Activated naive CD4-positive, alpha-beta T cell treated with anti-CD3 and anti-CD28 coated beads for 36 hours (primary cell): ENCODE measurements at places on chromosomes 6 and 20. TPM values are rescaled to one million over a fixed set of nuclear protein-coding genes. Genes with fewer than 3 reads are reported as not detected.

- peaks cover 3% of the 10 kb centered on the region for H3K4me1 ChIP-seq
- no peaks in the 10 kb centered on the region for H3K36me3 ChIP-seq
These were observed 7.8 kb upstream of the VSTM2L start for GRCh38 chr20:37895166-37895565.

GRCh38 chr6:36443471-36444428 lies 950 bp downstream of the KCTD20 start:
- H3K36me3 ChIP-seq, result peaks cover 11% of the 10 kb centered on the region
- peak overlapping the region; percentile 87 for H3K4me3 ChIP-seq
- H3K27ac ChIP-seq, result peak overlapping the region; percentile 87
- H3K27me3 ChIP-seq, result no peaks in the 10 kb centered on the region

DNA sequence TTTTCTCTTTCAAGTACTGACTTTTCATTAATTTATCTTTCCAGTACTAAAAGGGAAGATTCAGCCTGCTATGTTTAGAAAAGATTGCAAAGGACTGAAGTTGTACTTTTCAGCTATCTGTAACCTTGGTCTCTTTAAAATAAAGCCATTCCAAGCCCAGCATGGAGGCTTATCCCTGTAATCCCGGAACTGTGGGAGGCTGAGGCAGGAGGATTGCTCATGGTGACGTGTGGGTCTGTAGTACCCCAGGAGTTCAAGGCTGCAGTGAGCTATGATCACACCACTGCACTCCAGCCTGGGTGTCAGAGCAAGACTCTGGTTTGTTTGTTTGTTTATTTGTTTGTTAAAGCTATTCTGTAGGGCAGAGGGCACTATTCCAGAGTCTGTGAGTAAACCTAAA lies 50.6 kb upstream of the TMEM170B start:
- DNase-seq, result no peak
- no peak overlapping the region for H3K4me3 ChIP-seq
- H3K36me3 ChIP-seq, result no peaks in the 10 kb centered on the region
- no peaks in the 10 kb centered on the region for H3K4me1 ChIP-seq
- no peak overlapping the region for H3K27ac ChIP-seq

- DNase-seq, result peak; percentile 85
- peaks cover 20% of the 10 kb centered on the region for H3K4me1 ChIP-seq
- no peak overlapping the region for H3K4me3 ChIP-seq
These were observed 30.4 kb downstream of the KCNQ2 start for GRCh38 chr20:63442100-63442493.

- no peak overlapping the region for H3K27ac ChIP-seq
- H3K36me3 ChIP-seq, result no peaks in the 10 kb centered on the region
These were observed 178.6 kb downstream of the PREX1 start for GRCh38 chr20:48649104-48649626.

DNA sequence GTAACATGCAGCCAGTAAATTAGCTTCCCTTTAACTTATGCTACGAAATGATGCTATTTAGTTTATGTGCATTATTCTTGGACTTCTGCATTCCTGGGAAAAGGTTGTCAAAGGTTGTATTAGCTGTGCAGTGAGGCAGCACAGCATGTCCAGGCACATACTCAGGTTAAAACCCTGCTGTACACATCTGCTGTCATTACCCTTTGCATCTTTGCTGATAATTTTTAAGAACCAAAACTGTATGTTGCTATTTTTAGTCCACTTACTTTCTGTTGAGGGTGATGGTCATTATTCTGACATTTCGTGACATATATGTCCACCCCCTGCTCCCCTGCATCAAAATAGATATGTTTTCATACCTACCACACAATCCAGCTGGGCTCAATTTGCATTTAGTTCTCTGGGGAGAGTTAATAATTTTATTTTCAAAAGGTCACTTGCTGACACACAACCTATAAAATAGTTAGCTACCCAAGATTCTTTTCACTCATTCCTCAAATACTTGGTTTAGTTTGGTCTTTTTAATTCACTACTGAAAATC lies 142.5 kb upstream of the SPACA1 start:
- no peak overlapping the region for H3K4me3 ChIP-seq
- DNase-seq, result no peak
- H3K27me3 ChIP-seq, result peaks cover 4% of the 10 kb centered on the region
- no peak overlapping the region for H3K27ac ChIP-seq
- H3K36me3 ChIP-seq, result no peaks in the 10 kb centered on the region

- peaks cover 59% of the 10 kb centered on the region for H3K4me1 ChIP-seq
- H3K4me3 ChIP-seq, result peak overlapping the region; percentile 56
- no peak for DNase-seq
- H3K36me3 ChIP-seq, result no peaks in the 10 kb centered on the region
These were observed 38.2 kb upstream of the IER3 start for GRCh38 chr6:30782425-30783014.

DNA sequence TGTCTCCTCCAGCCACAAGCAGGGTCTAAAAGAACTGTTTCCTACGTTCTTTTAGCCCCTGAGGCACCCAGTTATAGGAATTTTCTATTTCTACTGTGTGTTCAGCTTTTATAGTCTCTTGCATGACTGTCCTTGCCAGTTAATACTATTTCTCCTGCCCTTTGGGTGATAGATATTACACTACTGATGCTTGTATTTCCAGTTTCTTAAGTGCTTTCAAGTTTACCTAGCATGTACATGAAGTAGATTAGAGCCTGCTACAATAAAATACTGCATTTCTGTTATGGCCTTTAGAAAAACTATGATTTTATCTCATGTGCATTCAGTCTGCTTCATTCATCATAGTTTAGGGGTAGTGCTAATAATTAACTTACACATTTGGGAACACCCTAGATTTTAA lies 89.6 kb downstream of the FOXO3 start:
- H3K4me1 ChIP-seq, result peaks cover 26% of the 10 kb centered on the region
- H3K27me3 ChIP-seq, result no peaks in the 10 kb centered on the region
- no peak for DNase-seq
- no peak overlapping the region for H3K4me3 ChIP-seq

GRCh38 chr6:3786141-3786540 lies 34.6 kb upstream of the PXDC1 start:
- H3K27ac ChIP-seq, result no peak overlapping the region
- no peak for DNase-seq
- no peak overlapping the region for H3K4me3 ChIP-seq
- H3K36me3 ChIP-seq, result no peaks in the 10 kb centered on the region
- no peaks in the 10 kb centered on the region for H3K4me1 ChIP-seq

GRCh38 chr6:76351275-76351674 lies 278.8 kb upstream of the IMPG1 start:
- no peak overlapping the region for H3K4me3 ChIP-seq
- DNase-seq, result no peak
- no peaks in the 10 kb centered on the region for H3K4me1 ChIP-seq
- no peaks in the 10 kb centered on the region for H3K36me3 ChIP-seq

DNA sequence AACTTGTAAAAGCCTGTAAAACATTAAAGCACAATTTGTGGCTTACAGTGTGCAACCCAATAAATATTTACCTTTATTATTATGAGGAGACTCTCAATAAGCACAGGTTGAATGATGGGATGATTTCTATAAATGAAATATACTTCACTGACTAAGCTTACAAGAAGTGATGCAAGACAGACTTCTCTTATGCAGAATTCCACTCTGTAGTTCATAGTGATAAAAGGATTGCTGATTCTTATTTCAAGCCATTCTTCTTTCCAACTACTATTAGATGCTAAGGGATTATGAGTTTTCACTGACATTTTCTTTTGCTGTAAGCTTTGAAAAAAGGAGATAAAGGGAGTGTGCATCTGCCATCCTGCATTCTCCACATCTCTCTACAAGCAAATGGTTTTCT lies 149.0 kb upstream of the ARG1 start:
- H3K27me3 ChIP-seq, result no peaks in the 10 kb centered on the region
- no peak overlapping the region for H3K4me3 ChIP-seq
- H3K27ac ChIP-seq, result no peak overlapping the region

GRCh38 chr20:11200423-11200822 lies 526.6 kb upstream of the JAG1 start:
- no peak for DNase-seq
- no peak overlapping the region for H3K4me3 ChIP-seq
- peaks cover 2% of the 10 kb centered on the region for H3K27me3 ChIP-seq
- H3K4me1 ChIP-seq, result no peaks in the 10 kb centered on the region
- no peak overlapping the region for H3K27ac ChIP-seq
- no peaks in the 10 kb centered on the region for H3K36me3 ChIP-seq

DNA sequence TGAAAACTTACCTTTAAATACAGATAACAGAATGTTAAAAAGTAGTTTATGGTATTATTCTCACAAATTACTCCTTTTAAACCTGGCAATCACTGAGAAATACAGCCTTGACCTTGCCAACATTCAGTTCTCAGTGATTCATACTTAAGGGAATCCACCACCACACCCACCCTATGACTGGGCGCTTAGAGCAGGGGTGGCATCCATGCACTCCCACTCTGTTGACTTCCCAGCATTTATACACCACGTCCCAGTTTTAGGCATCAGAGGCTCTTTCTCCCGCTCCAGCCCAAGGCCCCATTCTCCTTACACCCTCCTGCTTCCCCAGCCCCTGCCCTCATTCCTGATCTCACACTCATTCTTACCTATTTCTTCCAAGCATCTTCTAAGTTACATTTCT lies 16.3 kb downstream of the TRAF3IP2 start:
- peaks cover 14% of the 10 kb centered on the region for H3K36me3 ChIP-seq
- no peaks in the 10 kb centered on the region for H3K27me3 ChIP-seq
- no peak overlapping the region for H3K27ac ChIP-seq

GRCh38 chr6:155351273-155352129 lies 37.2 kb upstream of the TFB1M start:
- H3K27ac ChIP-seq, result no peak overlapping the region
- H3K36me3 ChIP-seq, result peaks cover 9% of the 10 kb centered on the region
- peaks cover 2% of the 10 kb centered on the region for H3K27me3 ChIP-seq
- peaks cover 8% of the 10 kb centered on the region for H3K4me1 ChIP-seq

DNA sequence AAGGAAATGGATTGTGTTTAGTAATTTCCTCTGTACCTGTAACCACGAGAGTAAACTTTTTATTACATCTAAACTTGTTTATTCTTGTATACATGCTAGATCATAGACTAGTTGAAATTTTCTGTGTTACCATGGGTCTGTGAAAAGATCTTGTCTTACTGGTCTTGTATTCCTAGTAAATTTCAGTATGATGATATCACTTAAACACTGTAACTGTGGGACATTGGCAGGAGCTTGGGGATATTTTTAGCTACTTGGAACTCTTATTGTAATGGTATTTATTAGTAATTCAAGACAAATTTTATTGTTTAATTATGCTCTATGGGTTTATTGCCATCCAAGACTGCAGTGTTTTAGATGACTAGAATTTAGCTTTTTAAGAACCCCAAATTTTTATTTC lies 25.9 kb upstream of the TULP4 start:
- no peaks in the 10 kb centered on the region for H3K36me3 ChIP-seq
- no peak overlapping the region for H3K27ac ChIP-seq
- H3K4me3 ChIP-seq, result no peak overlapping the region
- DNase-seq, result no peak
- H3K4me1 ChIP-seq, result peaks cover 43% of the 10 kb centered on the region
- no peaks in the 10 kb centered on the region for H3K27me3 ChIP-seq

DNA sequence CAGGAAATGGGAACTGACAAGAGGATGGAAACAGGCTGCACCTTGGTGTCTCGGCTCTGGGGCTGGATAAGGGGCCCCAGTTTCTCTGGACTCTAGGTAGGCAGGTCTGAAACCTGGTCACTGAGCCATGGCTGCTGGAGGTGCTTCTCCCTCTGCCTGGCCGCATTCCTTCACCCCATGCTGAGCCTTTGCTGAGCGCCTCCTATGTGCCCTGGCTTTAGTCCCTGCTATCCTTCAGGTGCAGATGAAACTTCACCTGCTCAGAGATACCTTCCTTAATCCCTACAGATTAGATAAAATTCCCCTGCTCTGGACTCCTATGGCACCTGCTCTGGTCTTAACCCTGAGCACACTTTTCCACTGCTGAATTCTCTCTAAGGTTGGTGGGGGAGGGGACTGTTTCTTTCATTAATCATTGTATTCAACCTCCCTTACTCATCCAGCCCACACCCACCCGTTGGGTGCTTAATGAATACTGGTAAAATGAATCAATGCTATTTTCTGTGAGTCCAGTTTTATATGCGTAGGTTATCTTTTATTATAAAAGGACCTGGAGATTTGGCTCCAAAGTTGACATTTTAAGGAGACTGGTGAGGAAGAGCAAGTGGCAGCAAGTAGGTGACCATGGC lies 19.3 kb downstream of the MYLK4 start:
- H3K27me3 ChIP-seq, result peaks cover 3% of the 10 kb centered on the region
- no peak overlapping the region for H3K27ac ChIP-seq
- H3K4me3 ChIP-seq, result no peak overlapping the region
- H3K4me1 ChIP-seq, result peaks cover 3% of the 10 kb centered on the region

DNA sequence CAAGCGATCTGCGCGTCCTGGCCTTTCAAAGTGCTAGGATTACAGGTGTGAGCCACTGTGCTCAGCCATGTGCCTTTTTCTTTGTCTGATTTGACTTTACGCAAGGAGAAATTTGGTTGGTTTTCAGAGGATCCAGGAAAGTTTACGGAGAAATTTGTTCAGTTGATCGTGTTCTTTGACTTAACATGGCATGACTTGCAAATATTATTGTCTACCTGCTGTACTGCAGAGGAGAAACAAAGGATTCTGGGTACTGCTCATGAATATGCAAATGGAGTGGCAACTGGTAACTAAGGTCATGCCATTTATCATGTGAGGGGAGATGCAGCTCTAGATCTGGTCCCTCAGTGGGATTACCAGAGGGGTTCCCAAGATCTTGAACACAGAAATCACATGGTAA lies 68.8 kb upstream of the CHD6 start:
- H3K4me3 ChIP-seq, result no peak overlapping the region
- H3K4me1 ChIP-seq, result no peaks in the 10 kb centered on the region
- no peaks in the 10 kb centered on the region for H3K36me3 ChIP-seq

DNA sequence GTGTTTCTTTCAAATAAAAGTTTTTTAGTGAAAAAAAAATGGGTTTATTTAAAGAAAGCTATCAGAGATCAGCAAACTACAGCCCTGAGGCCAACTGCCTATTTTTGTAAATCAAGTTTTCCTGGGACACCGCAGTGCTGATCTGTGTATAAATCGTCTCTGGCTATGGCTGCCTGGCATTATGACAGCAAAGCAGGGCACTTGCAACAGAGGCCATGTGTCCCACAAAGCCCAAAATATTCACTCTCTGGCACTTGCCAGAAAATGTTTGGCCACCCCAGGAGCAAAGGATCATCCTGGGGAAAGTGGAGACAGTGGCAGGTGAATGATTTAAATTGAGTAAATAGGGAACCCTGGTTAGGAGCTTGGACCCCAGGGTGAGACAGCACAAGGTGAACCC lies 291.6 kb downstream of the PREX1 start:
- H3K27ac ChIP-seq, result no peak overlapping the region
- H3K4me3 ChIP-seq, result no peak overlapping the region
- no peak for DNase-seq

HLA-B gene
- 3,295 TPM for total RNA-seq

KCNG1 gene
- 0.29 TPM for total RNA-seq

KHDC1L gene
- total RNA-seq, result not detected

RAMACL gene
- 0.52 TPM for total RNA-seq

JPH2 gene
- total RNA-seq, result not detected

NECAB3 gene
- total RNA-seq, result 12.7 TPM

TULP4 gene
- total RNA-seq, result 17.6 TPM

PM20D2 gene
- 11.6 TPM for total RNA-seq

BMP2 gene
- not detected for total RNA-seq

TMEM151B gene
- total RNA-seq, result not detected

TBXT gene
- total RNA-seq, result not detected

C6orf141 gene
- total RNA-seq, result 0.91 TPM

SLC35D3 gene
- not detected for total RNA-seq
